Esophagus squamous epithelium (tissue), 5 donors: ENCODE measurements at places on chromosomes 1 and 21.

DNA sequence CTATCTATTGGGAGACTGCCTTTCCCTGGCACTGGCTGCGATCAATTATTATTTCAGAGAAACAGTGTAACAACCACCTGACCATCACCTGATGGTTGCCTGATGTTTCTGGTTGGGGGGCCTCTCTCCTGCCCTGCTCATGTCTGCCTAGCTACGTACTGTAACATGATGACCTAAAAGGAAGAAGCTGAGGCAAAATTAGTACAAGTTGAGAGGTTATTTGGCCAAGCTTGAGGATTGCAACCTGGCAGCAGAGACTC is 58.3 kb downstream of the OLFML3 start:
- DNase-seq, result no peak

DNA sequence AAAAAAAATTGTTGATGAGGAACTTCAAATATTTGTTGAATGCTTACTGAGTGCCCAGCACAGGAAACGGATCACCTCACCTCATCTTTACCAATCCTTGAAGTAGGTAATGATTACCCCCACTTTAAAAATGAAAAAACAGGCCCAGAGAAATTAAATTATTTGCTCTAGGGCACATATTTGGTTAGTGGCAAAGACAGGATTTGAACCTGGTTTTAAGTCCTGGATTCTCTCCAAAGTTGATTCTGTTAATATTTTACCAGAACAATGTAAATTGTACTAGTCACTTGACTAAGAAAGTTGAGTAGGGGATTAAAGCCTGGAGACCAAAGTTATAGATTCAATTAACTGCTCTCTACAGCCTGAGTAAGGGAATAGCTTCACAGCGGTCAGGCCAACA is 97.9 kb downstream of the GIPC2 start:
- no peak for DNase-seq

GRCh38 chr1:234602334-234603220 is 7.4 kb downstream of the IRF2BP2 start:
- DNase-seq, result no peak

DNA sequence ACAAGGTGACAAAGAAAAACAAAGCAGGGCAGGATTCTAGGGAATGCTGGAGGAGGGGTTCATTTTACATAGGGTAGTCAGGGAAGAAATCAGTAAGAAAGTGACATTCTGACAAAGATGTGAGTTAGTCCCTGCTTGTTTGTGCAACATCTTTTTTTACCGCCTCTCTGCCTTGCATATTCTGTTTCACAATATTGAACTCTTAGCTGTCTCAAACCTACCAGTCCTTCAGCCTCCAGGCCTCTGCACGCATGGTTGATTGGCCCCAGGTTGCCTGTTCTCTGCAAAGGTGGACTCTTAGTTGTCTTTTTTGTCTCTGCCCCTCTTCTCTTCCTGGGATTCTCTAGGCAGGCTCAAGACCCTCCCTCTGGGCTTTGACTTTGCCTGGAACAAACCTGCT is 152.2 kb upstream of the RUNX1 start:
- DNase-seq, result no peak

DNA sequence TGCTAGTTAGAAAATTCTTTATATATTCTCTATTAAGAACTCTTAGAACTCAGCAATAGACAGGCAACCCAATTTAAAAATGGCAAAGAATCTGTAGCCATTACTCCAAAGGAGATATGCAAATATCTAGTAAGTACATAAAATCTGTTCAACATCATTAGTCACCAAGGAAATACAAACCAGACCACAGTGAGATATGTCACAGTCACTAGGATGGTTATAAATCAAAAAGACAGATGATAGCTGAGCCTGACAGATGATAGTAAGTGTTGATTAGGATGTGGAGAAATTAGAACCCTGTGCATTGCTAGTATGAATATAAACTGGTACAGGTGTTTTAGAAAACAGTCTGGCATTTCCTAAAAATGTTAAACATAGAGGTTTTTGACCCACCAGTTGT is 26.6 kb downstream of the SRSF11 start:
- DNase-seq, result no peak

DNA sequence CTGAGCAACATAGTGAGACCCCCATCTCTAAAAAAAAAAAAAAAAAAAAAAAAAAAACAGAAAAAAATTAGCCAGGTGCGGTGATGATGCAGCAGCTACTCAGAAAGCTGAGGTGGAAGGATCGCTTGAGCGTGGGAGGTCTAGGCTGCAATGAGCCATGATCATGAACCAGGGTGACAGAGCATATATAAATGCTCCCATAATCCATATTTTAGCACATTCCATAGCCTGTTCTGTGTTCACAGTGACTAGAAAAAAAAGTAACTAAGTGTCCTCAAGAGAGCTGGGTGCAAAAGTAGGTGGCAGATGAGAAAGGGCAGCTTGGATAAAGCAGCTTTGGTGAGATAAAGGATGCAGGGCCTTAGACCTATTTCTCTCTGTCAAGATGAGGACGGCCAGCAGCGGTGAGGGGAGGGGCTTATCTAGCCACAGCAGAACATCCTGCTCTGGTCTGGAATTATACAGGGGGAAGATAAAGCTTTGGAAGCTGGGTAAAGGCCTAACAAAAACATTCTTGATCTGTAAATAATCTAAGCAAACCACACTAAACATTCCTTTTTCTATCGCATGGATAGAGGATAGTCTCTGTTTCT is 205.3 kb downstream of the DAB1 start:
- DNase-seq, result no peak

- no peak for DNase-seq
Observed at GRCh38 chr21:34204481-34205439, 131.4 kb downstream of the MRPS6 start.

GRCh38 chr1:156248323-156248683 is 447 bp upstream of the PAQR6 start:
- no peak for DNase-seq

- DNase-seq, result no peak
Observed at GRCh38 chr1:28401760-28402159, 32.2 kb downstream of the PHACTR4 start.

GRCh38 chr1:46489638-46490405 is at the start of gene DMBX1:
TSS of gene DMBX1 (plus strand) at chr1:46489836. CDS start at chr1:46507011, 17,175 bp downstream.
- no peak for DNase-seq

- DNase-seq, result no peak
Observed at GRCh38 chr1:175417316-175417715, 224.7 kb upstream of the KIAA0040 start.

DNA sequence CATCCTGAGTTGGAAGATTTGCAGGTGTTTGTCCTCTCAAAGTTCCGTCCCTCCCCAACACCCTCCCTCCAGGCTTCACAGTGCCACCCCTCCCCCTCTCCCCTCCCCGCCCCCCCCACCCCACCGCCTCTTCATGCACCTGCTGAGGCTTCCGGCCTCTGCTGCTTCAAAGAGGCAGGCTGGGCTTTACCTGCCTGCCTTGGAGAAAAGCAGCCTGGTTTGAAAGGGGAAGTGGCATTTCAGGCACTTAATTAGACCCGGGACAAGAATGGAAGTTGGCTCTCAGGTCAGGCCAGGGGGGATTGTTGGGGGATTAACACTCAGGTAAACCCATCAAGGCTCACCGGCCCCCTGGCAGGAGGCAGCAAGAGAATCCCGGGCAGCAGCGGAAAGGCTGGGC is 21.1 kb downstream of the PAX7 start:
- no peak for DNase-seq

DNA sequence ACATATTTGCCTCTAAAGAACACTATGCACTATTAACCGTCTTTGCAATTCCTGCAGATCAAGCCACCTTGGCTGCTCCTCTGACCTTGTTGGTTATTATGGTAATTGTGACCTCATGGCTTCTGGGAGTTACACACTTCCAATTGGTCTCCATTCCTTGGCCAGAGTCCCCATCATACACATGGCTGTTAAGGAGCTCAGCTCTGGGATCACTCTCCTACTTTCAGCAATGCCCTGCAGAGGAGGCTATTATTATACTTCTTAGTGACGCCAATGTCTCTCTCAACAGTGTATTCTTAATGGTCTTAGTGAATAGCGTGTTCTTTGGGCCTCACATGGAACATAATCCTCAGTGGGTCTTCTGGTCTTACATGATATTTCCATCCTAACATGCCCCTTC is 10.0 kb upstream of the JAK1 start:
- no peak for DNase-seq

- no peak for DNase-seq
Observed at GRCh38 chr1:109425391-109426280, 612 bp downstream of the PSMA5 start.

- DNase-seq, result no peak
Observed at GRCh38 chr1:91842056-91842455, 43.9 kb downstream of the TGFBR3 start.

GRCh38 chr1:205141236-205142101 is 19.7 kb upstream of the RBBP5 start:
- DNase-seq, result peak; percentile 5

- DNase-seq, result no peak
Observed at GRCh38 chr1:42962641-42963377, 4.1 kb upstream of the SLC2A1 start.

- DNase-seq, result no peak
Observed at GRCh38 chr1:32876341-32877210, 5.9 kb upstream of the FNDC5 start.

- no peak for DNase-seq
Observed at GRCh38 chr1:199399996-199400724, 627.4 kb upstream of the NR5A2 start.

DNA sequence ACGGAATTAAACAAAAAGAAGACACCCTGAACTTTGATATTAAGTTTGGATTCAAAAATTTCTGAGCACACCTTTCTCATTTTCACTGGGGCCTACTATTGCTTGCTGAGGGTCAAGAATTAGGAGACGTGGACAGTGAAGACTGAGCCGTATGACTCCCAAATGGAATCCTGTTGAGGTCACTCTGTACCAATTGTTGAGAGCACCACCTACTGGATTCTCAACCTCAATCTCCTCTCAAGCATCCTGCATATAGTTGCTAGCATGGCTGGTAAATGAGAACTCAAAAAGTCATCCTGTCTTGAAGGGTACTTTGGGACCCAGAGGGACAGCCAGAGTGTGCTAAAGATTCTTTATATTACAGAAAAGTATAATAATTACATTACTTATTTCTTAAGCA is 20.2 kb upstream of the MTR start:
- DNase-seq, result no peak

GRCh38 chr1:21271550-21271949 is 18.7 kb downstream of the ECE1 start:
- DNase-seq, result no peak

DNA sequence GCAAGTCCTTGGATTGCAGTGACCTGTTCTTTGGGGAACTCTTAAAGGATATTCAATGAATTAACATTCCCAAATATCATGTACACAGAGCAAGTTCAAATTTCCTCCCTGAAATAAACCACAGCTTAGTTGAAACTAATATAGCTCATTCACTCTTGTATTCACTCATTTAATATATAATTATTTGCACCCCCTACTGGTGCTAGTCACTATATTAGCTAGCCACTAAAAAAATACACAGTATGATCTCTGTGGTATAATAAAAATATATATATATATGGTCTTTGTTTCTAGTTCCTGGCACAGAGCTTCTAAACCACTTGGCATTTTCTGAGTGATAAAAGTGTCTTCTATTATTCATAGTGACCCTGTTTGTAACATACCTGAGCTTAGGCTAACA is 177.3 kb upstream of the LYPLAL1 start:
- no peak for DNase-seq

DNA sequence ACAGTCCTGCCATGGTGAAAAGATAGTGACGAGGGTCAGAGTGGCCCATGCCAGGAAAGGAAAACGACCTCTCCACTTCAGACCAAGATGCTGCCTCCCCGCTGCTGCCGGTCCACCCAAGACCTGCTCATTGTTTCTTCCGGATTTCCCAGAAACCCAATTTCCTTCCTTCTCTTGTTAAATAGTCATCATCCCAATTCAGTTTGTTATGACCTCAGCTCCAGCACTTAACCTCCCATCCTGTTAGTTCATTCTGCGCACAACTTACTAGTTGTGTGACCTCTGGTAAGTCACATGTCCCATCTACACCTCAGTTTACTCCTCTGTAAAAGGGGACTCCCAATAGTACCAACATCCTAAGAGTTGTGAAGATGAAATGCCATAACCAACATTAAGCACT is 29.9 kb upstream of the PPP1R15B start:
- DNase-seq, result no peak

GRCh38 chr1:184254849-184255248 is 132.0 kb upstream of the C1orf21 start:
- DNase-seq, result no peak

GRCh38 chr1:8367571-8368194 is 49.8 kb downstream of the SLC45A1 start:
- DNase-seq, result no peak

DNA sequence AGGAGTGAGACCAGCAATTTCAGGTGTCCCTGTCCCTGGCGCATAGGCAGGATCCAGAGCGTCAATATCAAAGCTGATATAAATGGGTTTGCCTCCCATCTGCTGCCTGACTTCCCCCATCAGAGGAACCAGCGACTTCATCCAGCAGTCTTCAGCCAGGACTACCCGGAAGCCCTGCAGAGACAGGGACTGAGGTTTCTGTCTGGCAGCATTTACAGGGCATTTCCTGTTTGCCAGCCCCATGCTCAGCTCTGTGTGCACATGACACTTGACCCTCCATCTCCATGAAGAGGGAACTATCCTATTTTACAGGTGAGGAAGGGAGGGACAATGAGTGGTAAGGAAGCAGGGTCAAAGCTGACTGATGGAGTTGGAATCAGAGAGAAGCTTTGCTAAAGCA is 7.2 kb downstream of the AGMAT start:
- DNase-seq, result no peak

GRCh38 chr1:179121159-179121938 is 39.5 kb downstream of the TOR3A start:
- DNase-seq, result no peak

DNA sequence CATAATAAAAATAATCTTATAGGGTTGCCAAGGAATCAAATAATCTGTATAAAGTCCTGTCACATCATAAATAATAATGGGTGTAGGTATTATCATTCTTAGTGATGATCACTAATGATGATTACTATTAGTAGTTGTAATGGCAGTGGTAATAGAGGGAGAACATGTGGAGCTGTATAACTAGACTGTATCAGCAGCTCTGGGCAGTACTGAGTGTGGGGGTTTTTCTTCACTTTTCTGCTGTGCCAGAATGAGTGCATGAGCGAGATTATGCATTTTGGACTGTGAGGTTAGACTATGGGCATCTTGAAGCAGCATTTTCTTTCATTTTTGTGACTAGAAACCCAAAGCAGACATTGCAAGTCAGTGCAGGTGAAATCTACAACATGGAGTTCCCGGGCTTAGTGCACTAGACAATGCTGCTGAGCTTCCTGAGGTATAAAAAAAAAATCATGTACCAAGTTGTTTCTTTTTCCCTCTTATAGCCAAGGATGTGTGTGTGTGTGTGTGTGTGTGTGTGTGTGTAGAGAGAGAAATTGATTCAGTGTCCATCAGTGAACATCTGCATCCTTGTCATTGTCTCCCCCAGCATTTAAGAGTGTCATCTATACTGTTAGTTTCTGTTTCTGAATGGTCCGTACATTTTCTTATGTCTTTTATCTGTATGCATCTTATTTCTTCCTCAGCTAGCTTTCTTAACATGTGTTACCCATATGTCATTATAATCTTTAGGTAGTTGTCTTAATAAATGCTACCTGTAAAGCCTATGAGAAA is 86.6 kb downstream of the GIPC2 start:
- DNase-seq, result no peak
